ENCODE measurements at places on chromosomes 2 and 18.

DNA sequence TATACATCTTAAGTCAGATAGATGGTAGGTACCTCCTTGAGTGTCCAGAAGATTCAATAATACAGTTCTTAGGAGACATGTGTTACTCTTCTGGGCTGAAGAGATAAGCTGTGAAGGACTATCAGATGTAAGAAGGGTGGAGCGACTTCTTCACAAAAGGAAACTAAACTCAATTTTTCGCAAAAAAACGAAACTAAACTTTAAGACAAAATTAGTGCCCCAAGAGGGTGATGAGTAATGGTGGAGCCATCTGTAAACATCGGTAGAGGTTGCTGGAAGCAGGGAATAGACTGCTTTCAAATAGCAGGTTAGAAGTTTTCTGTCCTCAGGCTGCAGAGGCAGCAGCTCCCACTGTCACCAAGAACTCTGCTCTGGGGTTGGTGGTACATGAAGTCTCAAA, 111.6 kb upstream of the TACR1 start:
- no peak for DNase-seq

- DNase-seq, result no peak
Observed at GRCh38 chr2:232417489-232417888, 10.8 kb downstream of the ALPG start.

GRCh38 chr2:121582272-121582671, 51.6 kb downstream of the RNU4ATAC start:
- no peak for DNase-seq

DNA sequence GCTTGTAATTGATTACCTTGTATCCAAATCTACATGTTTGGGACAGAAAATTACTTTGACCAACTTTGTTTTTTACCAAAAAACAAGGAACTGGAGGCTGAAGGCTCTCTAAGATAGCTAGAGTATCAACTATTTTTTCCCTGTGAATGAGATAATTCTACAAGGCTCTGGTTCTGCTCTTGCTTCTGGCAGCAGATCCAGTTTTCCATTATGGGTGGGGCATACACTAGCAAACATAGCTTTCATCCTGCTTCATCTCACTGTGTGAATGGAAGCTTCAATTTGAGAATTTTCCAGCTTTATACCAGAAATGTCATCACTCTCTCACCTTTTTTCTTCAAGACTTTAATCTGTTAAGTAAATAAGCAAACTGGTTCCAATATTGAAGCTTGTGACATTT, 249.7 kb downstream of the RPRM start:
- no peak for DNase-seq

DNA sequence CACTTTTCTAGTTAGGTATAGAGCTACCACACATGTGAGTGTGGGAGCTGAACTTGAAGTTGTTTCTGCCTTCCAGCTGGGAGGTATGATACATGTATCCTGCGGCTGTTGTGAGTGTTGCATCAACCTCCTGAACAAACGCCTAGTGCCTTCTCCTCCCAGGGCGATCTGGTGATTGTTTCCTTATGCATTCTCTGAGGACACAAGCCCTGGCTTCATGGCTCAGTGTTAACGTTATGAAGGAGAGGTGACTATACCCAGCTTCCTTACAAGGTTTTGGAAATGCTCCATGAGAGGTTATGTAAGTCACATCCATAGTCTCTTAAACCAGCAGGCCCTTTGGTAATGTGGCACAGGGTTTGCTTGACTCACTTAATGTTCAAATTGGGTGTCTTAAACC, 64.9 kb downstream of the SPRED2 start:
- DNase-seq, result no peak

DNA sequence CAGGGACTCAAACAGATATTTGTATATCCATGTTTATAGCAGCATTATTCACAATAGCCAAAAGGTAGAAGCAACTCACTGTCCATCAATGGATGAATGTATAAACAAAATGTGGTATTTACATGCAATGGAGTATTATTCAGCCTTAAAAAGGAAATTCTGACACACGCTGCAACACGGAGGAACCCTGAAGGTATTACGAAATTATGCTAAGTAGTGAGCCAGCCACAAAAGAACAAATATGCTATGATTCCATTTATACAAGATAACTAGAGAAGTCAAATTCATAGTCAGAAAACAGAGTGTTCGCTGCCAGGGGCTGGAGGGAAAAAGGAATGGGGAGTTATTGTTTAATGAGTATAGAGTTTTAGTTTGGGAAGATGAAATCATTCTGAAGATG, 61.0 kb upstream of the CDKL4 start:
- no peak for DNase-seq

DNA sequence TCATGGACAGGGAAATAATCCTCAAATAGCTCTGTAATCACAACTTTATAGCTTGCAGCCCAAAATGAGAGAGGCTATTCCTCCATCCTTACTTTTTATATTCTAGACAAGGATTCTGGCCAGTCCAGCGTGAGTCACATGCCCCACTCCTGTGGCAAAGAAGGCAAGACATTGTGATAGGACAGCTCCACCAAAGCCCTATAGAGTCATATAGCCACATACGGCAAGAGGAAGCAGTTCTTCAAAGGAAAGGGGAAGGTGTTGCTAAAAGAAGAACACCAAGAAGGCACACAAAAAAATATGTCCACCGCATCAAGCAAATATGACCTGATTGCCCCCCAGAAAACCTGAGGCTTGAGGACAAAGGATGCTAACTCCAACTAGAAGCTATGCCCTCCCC, 3.4 kb upstream of the GFPT1 start:
- DNase-seq, result no peak

DNA sequence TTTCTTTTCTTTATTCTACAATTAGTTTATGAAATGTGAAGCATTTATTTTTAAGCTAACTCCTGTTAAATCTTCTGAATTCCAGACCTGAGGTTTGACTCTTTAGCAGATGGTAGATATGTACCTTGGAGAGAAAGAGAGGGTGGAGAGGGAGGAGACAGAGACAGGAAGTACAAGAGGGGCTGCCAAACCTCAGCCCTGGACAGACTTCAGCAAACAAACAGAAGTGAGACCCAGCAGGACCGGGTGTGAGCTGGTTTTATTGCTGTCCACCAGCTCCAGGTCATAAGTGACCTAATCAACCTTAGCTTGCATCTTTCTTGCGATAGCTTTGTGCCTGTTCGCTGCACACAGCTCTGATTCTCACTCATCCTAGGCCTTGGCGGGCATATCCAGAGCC, 168.6 kb downstream of the CNTNAP5 start:
- DNase-seq, result no peak

- no peak for DNase-seq
Observed at GRCh38 chr2:19488009-19488691, 129.7 kb upstream of the OSR1 start.
